Central memory CD8-positive, alpha-beta T cell (primary cell): ENCODE measurements at places on chromosomes 5 and 9.
A peak's percentile ranks its signal among the peaks of the same experiment; 100 is the strongest.

- DNase-seq = no peak
Measured at GRCh38 chr9:114055061-114055460, 23.0 kb downstream of the AMBP start.

- no peak for DNase-seq
Measured at GRCh38 chr5:95102687-95103086, 182.2 kb downstream of the MCTP1 start.

DNA sequence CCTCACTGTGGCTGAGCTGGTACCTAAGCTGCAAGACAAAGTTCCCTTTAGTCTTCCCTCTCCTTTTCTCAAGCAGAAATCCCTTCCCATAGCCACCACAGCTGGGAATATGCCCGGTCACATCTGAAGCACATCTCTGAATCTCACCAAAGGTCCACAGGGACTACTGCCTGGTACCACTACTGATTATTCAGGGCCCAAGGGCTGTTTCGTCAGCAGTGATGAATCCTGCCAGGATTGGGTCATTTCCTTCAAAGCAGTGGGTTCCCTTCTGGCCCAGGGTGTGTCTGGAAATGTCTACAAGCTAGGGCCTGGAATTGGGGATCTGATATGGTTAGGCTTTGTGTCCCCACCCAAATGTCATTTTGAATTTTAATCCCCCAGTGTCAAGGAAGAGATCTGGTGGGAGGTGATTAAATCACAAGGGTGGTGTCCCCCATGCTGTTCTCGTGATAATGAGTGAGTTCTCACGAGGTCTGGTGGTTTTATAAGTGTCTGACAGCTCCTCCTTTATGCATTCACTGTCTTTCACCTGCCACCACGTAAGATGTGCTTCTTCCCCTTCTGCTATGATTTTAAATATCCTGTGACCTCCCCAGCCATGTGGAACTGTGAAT, 83.2 kb upstream of the FST start:
- no peak for DNase-seq

DNA sequence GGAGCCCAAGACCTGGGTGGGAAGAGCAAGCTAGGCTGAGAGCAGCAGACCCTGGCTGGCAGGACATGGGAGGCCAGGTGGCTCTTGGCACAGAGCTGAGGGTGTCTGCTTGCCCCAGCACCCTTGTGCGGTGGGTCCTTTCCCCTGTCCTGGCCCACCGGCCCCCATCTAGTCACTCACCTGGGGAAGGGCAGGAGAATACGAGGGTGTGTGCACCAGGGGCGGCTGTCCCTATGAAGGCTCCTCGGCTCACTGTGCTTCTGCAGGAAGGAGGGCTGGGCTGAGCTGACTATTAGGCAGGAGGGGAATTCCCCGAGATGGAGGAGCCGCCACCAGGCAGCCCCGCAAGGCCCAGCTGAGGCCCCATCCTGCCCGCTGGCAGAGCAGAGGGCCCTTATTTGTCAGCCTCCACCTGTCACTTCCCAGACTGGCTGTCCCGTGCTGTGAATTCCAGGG, 6.1 kb upstream of the TNIP1 start:
- peak; percentile 49 for DNase-seq

GRCh38 chr5:60349891-60350415, 350.0 kb downstream of the DEPDC1B start:
- DNase-seq = no peak

- DNase-seq = no peak
Measured at GRCh38 chr9:113545068-113545467, 81.5 kb downstream of the RGS3 start.
